ENCODE measurements at places on chromosomes 5 and 9.

DNA sequence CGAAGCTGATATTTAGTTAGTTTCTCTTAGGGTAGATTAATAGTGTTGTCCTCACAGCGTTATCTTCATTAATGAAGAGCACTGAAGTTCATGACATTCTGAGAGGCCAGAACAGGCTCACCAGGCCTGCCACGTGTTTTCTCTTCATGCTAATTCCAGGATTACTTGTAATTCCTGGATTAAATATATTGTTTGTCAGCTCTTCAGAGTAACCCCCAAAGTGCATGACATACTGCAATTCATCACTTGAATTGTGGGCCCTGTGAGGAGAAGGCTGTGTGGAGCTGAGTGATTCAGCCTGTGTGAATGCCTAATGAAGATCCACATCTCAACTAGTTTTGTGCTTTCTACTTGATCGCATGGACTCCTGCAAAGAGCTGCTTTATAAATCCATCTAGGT, 401.0 kb upstream of the ADAMTSL1 start:
- no peak for DNase-seq

- DNase-seq = no peak
Observed at GRCh38 chr5:35963381-35963843, 25.0 kb upstream of the CAPSL start.

GRCh38 chr5:172543484-172544298, 89.4 kb upstream of the SH3PXD2B start:
- no peak for DNase-seq

DNA sequence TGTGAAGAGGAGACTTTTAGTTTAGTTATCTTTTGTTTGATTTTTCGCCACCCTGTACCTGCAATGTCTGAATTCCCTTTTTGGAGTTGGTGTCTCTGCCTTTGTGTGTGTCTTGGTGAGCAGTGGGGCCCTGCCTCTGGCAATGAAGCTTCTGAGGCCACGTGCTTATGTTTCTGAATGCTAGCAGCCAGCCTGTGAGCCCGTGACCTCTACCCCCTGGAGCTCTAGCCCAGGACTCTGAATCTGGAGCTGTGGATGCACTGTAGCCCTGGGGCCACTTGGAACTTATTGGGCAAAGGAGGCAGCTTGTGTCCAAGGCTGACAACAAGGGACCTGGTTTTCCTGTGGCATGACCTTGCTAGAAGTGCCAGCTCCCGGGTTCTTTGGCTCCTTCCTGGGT, 19.4 kb downstream of the ENTREP1 start:
- no peak for DNase-seq

DNA sequence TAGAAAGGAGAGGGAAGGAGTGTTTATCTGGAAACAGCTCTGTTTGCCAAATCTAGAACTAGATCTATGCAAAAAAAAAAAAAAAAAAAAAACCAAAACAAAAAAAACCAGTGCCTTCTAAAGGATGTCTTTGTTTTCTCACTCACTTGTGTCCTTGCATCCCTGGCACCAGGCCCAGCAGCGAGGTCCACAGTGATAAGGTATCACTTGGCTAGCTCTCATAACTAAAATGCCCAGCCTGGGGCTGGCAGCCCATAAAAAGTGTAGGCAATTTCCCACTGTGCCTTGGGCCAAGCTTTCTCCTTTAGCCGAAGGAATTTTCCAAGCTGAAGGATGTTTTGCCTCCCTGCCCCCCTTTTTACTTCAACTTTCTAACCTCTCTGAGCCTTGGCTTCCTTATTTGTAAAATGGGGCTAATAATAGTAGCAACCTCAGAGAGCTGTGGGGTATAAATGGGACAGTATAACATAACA, 20.8 kb downstream of the RGS3 start:
- DNase-seq = no peak

GRCh38 chr5:22852807-22853660, at the start of gene CDH12:
Gene CDH12, minus strand, starts transcription at chr5:22853344.
- no peak for DNase-seq

GRCh38 chr5:78760770-78761169, 112.2 kb upstream of the LHFPL2 start:
- no peak for DNase-seq

DNA sequence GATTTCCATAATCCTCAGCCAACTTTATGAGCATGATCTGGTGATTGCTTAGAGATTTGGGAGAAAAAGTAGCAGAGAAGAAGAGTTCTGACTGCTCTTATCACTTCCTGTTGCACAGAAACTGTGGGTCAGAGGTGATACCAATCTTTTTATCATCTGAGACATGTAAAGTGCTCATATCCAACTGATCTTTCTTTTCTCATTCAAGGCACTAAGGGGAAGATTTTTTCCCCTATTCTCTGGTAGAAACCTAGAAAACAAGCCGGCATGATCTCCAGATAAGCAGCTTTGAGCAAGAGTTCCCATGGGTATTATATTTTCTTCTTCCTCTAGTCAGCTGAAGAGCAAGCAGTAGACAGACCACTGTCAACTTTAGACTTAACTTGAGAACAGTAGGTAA, 29.0 kb upstream of the GPR150 start:
- DNase-seq = no peak

DNA sequence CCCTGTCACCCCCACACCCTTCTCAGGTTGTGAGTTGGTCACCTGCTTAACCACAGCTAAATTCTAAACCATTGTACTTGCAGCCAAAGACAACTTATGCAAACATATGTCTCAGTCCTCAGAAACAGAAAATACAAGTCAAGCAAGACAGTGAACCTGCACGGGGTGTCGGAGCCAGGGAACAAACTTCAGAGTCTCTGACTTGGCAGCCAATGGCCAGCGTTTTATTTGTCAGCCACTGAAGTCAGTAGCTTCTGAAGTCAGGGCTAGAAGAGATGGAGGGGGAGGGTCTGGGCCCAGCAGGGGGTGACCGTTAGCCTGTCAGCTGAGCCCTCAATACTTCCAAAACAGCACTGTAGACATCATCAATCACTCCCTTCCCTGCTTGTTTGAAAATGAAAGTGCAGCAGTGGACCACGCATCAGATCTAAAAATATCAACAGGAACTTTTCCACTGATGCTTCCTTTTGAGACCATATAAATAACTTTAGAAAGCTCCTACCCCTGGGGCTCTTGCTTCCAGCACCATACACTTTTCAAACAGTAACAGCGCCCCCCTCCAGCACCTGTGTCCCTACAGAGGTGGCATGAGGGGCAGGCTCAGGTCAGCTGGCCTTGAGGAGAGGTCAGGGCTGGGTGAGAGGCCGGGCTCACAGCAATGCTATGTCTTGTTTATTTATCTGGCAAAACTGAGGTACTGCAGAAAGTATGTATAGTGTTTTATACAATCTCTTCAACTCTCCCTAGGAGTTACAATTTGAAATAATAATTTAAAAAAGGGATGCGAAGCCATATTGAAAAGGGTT, 142.5 kb downstream of the ACER2 start:
- no peak for DNase-seq

DNA sequence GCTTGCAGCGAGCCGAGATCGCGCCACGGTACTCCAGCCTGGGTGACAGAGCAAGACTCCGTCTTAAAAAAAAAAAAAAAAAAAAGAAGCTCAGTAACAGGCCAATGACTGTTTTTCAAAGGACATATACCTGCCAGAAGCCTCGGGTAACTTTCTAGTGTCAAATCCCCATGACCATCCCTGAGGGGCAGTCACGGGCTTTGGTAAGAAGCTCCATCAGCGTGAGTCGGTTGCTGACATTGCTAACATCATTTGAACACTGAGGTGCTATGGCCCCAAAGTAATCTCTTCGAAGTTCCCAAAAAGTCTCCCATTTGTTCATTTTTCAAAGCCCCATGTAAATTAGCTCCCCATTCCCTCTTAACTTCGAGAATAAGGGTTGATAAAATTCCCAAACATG, 11.6 kb downstream of the NAIP start:
- DNase-seq = no peak

GRCh38 chr5:173010021-173010420, 26.4 kb downstream of the ATP6V0E1 start:
- DNase-seq = no peak

- no peak for DNase-seq
Observed at GRCh38 chr9:100756217-100756616, 178.3 kb downstream of the CAVIN4 start.

Data from fibroblast of the conjunctiva (primary cell).